DMS 273 treated with DMSO at 0.1 percent for 48 hours (cell line): ENCODE measurements at places on chromosomes 13 and 19.

GRCh38 chr19:33465834-33466233 is 55.8 kb downstream of the PEPD start:
- DNase-seq = no peak

DNA sequence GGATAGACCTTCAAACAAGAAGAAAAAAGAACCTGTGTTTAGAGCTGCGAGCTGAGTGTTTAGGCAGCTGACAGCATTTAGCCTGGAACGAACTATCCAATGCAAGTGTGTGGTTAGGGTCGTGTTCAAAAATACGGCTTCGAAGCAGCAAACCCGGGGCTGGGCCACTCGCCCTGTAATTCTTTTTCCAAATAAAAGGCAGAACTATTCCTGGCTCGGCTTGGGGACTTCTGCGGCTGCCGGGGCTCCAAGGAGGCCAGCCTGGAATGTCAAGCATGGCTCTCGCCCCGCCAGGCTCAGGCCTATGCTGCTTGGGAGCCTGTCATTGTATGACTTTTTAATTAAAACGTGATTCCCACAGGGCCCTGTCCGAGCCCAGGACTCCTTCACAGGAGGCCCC is 51.7 kb upstream of the KLF2 start:
- no peak for DNase-seq

DNA sequence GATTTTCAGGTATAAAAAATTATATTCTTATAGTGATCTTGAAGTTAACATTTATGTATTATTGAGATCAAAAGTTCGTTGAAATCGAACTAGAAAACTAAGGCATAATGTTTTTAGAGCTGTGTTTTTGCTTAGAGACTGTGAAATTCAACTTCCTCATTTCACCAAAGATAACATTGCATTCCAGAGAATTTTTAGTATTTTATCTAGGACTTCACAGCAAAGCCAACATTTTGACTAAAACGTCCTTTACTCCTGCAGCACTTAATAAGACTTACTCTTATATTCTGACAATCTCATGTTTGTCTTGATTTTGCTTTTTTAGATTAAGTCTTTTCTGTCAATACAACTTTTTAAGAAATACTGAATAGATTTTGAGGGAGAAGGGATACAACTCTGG is 4.7 kb downstream of the KCTD4 start:
- DNase-seq = no peak

DNA sequence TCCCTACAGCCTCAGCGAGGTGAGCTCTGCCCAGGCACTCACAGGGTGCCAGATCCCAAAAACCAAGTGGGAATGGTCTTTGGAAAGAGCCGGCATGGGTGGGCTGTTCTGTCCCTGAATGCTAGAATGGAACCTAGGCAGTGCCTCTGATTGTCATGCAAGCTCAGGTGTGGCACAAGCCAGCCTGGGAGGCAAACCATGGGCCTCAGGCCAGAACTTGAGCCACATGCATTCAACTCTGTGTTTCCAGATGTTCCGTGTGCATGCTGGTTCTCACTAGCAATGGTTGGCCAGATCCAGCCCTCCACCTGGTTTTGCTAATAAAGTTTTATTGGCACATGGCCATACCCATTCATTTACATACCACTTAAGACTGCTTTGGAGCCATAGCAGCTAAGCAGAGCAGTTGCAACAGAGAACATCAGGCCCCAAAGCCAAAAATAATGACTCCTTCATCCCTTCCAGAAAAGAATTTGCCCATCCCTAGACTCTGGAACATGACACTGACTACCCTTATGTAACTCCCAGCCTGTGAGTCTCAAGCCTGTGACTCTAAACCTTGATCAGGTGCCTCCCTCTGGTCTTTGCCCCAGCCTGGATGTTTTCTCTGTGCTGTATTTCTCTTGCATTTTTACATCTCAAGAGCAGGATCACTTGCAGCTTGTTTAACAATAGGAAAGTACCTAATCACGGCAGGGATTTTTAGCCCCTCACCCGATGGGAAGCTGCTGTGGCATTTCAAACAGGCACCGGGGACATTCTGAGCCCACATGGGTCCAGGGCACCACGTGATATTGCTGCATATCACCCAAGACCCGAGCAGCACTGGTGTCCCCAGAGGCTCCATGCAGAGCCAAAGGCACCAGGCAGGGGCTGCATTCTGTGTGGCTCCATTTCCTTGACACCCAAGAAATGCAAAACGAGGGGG is 55.4 kb upstream of the USE1 start:
- no peak for DNase-seq

DNA sequence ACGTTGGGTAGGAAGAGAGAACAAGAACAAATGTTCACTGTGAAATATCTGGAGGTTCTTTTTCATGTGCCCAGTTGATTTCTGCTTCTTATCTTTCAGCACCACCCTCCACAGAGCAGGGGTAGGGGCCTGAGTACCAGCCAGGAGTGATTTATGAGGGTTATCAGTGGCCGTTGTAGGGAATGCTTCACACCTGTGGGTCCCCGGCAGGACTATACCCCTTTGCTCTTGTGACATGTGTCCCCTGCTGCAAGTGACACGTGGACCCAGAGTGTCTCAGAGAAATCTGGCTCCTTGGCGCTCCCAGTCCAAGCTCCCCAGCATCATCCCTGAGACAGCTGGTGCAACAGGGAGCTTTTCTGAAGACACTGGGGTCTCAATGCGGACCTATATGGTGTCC is 29.7 kb downstream of the SIAH3 start:
- no peak for DNase-seq

DNA sequence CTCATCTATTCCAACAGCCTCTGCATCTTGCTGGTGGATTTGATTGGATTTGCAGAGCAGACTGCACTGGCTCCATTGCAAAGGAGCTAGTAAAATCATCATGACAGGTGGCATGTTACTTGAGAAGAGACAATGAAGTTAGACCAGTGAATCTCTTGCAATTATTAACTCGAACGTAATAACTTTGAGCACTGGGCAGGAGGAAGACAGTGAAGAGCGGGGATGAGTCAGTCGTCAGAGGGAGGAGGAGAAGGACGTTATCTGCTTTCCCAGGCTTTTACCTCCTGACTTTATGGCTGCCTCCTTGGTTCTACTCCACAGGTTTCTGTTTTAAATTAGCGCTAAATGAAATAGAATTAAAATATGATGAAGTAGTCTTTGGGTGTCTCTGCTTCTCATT is 257.8 kb upstream of the IPO5 start:
- no peak for DNase-seq

- DNase-seq = no peak
Measured at GRCh38 chr19:3404324-3405260, 38.2 kb downstream of the NFIC start.

- DNase-seq = no peak
Measured at GRCh38 chr19:23254141-23254910, 4.1 kb upstream of the ZNF724 start.

- DNase-seq = no peak
Measured at GRCh38 chr13:96743296-96744089, 250.8 kb downstream of the OXGR1 start.

- no peak for DNase-seq
Measured at GRCh38 chr13:50581586-50582196, 261.8 kb downstream of the DLEU7 start.
